Stimulated activated naive CD4-positive, alpha-beta T cell treated with Interleukin-2 at 50 U/mL for 16 hours (primary cell): ENCODE measurements at places on chromosomes 4 and X.
A peak's percentile ranks its signal among the peaks of the same experiment; 100 is the strongest.

DNA sequence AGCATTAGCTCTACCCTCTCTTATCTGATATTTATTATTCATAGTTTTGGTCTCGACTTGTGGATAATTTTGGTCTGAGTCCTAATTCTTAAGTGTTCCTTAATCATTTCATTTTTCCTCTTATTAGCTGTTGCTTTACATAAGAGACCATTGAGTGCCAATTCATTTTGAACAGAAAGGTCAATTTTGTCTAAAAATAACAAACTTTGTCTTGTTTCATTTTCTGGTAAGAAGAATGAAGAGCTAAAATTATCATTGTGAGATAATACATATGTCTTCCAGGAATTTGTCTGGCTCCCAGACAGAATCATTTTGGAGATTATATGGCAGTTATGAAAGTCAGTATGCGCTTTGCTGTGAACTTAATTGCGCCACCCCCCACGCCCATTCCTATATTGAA lies 1471.8 kb downstream of the PCDH7 start:
- no peak for DNase-seq

DNA sequence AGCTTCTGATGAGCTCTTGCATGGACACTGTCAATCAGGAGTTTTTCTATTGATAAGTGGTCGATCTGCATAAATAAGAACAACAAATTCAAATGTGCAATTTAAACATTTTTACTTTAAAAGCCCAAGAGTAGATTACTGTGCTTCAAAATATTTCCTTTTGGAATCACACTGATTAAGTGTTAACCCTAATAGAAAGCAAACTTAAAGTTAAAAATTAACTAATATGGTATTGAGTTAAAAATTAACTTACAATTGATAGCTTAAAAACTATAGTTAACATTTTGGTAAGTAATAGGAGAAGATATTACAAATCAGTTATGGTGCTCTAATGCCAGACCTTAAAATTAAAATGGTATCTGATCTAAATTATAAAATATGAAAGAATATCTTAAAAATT lies 25.9 kb downstream of the MED14 start:
- DNase-seq = no peak

DNA sequence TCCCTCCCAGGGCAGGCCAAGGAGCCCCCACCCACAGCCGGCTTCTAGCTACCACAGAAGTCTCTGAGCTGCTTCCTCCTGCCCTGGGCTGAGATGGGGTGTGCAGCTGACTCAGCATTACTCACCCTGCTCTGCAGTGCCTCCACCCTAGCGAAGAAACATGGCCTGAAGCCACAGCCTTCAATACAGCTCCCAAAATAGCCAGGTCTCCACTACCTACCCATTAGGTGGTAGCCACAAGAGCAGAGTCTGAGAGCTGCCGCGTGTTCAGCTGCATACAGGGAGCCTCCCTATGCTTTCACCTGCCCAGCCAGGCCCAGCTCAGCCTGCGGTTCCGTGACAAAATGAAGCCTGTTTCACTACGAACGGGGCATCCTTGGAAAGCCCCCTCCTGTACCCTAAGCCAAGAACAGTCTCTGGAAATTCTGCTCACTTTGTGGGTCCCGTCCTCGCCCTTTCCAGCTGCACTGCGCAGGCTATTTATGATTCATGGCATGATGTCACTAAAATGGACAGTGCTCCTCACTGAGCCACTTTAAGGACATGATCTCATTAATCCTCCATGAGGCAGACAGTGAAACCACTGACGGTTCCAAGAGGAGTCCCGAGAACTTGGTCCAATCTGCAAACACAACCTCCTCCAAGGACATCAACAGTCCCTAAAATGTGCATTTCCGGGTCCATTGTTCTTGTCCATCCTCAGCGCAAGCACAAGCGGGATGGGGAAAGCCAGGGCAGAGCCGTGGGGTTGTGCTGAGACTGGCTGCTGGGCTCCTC lies 20.2 kb downstream of the WDR1 start:
- DNase-seq = peak; percentile 83

GRCh38 chr4:152729466-152729865 lies 49.7 kb upstream of the TMEM154 start:
- DNase-seq = no peak

DNA sequence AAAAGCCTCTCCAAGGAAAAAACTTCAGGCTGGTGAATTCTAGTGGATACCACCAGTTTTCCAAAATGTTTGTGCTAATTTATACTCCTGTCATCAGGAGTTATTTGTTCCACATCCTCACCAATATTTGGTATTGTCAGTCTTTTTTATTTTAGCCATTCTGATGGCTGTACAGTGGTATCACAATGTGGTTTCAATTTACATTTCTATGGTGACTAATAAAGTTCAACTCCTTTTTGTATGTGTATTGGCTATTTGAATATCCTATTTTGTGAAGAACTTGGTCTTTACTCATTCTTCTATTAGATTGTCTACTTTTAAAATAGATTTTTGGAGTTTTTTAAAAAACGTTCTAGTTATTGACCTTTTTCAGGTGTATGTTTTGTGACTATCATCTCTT lies 33.0 kb upstream of the FRAS1 start:
- no peak for DNase-seq

DNA sequence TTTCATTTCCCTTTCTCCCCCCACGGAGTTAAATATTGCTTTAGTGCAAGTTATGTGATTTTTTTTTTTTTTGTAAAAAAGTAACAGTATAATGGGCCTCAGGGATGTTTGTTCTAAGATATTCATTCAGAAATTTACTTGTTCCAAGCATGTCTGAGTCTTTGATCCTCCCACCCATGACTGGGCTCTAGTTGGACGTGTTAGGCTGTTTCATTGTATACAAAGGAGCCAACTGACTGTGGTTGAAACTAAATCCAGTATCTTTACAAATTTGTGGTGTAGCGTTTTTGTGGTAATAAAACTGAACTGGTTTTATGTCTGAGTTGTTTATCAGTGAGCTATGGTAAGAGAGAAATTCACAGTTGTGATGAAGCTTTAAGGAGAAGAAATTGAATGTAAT lies 74.1 kb downstream of the DOCK11 start:
- DNase-seq = peak; percentile 0

- no peak for DNase-seq
Observed at GRCh38 chr4:175622887-175623286, 189.2 kb downstream of the GPM6A start.

- DNase-seq = no peak
Observed at GRCh38 chrX:11541510-11541909, 124.2 kb downstream of the ARHGAP6 start.

DNA sequence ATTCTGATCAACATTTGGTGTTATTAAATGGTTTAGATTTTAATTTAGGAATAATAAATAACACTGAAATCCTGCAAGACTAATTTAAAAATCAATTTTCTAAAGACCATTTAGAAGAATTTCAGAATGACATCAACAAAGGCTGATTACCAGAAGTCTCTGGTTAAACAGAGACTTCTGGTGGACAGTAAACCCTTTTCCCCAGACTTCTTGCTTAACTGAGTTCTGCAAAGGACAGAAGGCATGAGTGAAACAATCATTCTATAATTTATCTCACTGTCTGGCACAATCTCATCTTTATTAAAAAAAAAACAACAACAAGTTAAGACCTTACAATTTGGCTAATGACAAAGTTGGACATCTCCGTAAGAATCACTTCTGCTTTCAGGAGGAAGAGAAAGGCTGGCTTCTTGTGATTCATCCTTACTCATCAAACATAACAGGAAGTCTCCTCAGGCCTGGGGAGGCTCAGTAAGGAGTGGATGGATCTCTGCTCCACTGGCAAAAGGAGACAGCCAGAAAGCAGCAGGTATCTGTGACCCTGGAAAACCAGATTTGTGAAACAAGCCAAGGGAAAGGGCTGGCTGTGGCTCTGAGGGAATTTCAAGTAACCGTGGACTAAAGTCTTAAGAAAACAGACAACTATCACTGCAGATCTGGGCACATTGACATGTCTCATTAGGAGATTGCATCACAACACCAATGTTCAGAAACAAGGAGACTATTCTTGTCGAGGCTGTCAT lies 908 bp upstream of the TLR6 start:
- no peak for DNase-seq

DNA sequence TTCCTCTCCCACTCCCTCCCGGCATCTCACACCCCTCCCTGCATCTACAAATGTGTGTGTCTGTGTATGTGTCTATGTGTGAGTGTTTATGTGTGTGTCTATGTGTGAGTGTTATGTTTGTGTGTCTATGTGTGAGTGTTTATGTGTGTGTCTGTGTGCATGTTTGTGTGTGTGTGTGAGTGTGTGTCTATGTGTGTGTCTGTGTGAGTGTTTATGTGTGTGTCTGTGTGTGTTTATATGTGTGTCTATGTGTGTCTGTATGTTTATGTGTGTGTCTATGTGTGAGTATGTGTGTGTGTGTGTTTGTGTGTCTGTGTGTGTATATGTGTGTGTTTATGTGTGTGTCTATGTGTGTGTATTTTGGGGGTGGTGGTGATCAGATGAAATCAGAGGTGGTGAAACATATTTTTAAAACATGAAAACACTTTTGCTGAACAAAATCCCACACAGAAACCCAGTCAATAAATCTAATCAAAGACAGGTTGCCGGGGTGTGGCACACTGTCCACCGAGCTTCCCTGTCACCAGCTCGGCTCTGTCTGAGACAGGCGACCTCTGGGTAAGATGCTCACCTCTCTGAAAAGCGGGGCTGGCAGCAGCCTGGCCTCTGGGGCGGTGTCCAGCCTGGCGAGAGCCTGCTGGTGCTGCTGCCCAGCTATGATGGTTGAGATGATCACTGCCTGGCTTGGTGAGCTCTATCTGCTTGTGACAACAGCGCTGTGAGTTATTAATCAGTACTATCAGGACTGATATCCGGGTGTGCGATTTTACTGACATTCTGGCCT lies 186.7 kb upstream of the PSAPL1 start:
- DNase-seq = no peak

DNA sequence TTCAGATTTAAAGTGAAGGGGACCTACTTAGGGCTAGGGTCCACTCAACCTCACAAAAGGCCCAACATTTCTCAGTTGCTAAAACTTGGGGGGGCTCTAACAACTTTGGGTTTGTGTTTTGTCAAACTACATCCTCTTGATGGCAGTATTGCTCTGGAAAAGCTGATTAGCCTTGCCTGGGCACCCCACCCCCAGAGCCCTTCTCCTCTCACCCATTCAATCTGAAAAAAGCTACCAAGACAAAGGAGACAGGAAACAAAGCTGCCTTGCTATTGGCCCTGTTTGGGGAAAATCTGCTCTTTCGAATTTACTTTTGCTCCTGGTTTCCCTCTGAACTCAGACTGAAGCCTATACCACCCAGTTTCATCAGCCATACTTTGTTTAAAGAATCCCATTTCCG lies 195.2 kb upstream of the STK26 start:
- DNase-seq = peak; percentile 13

DNA sequence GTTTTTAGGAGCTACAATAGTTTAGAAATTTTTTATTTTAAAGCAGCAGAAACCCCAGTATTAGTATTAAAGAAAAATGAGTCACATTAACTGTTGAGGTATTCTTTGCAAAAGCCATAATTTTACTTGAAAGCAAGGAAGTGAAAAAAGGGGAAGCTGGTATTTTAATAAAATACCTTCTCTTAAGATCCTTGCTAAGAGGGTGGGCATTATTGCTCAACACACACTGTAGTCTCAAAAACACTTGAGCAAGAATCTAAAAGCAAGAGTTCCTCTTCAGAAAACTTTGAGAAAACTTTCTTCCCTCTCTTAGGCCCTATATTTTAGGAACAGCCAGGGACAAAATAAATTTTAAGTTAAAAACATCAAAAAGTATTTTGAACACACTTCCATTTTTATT lies 259.4 kb upstream of the DIAPH2 start:
- DNase-seq = no peak

- DNase-seq = no peak
Observed at GRCh38 chrX:426881-427280, 40.2 kb upstream of the PPP2R3B start.

GRCh38 chrX:84363051-84363450 lies 139.2 kb downstream of the HDX start:
- no peak for DNase-seq

- DNase-seq = no peak
Observed at GRCh38 chr4:173448103-173448502, 49.2 kb upstream of the SCRG1 start.

- DNase-seq = no peak
Observed at GRCh38 chr4:180106122-180106521, 2137.1 kb upstream of the TENM3 start.

GRCh38 chrX:150599226-150599625 lies 30.8 kb downstream of the MTM1 start:
- no peak for DNase-seq

DNA sequence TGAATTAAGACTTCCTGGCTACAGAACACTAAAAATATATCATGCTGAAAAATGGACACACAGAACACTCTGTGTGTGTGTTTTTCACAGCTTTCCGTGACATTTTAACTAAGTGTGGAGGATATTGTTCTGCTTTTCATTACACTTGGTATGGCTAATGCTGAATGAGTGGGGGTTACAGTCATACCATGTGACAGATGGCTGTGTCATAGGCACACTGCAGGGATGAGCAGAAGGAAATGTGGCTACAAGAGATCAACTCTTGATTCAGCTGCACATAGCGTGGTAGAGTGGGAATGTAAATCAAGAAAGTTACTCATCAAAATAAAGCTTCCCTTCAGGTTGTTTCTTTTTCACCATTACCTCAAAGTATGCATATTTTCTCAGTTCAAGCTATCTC lies 669.8 kb downstream of the IQCM start:
- no peak for DNase-seq

DNA sequence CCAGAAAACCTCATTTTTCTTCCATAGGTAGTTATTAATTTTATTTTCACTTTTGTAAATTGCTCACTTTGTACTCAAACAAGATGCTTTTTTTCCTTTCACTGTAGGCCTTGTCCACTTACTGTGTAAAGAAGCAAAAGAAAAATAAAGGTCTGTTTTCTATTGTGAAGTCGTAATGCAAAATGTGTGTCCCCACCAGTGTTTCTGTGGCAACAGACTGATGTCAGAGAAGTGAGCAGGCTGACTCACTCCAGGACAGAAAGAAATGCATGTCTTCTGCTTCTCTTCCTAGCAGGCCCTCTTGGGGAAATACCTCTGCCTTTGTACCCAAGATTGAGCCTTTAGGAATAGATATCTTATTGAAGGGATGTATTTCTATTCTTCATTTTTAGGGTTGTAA lies 30.3 kb downstream of the INPP4B start:
- peak; percentile 17 for DNase-seq

DNA sequence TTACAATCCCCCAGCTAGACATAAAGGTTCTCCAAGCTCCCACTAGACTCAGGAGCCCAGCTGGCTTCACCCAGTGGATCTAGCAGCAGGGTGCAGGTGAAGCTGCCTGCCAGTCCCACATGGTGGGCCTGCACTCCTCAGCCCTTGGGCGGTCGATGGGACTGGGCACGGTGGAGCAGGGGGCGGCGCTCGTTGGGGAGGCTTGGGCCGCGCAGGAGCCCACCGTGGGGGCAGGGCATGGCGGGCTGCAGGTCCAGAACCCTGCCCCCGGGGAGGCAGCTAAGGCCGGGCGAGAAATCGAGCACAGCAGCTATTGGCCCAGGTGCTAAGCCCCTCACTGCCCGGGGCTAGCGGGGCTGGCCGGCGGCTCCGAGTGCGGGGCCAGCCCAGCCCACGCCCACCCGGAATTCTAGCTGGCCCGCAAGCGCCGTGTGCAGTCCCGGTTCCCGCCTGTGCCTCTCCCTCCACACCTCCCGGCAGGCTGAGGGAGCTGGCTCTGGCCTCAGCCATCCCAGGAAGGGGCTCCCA lies 9.6 kb upstream of the KLF8 start:
- DNase-seq = no peak

GRCh38 chrX:1002611-1003010 lies 209.8 kb downstream of the CRLF2 start:
- no peak for DNase-seq
